CD4-positive, alpha-beta T cell treated with Interleukin-10 for 1 hour (primary cell): ENCODE measurements at places on chromosomes 2 and 18.
A peak's percentile ranks its signal among the peaks of the same experiment; 100 is the strongest.

DNA sequence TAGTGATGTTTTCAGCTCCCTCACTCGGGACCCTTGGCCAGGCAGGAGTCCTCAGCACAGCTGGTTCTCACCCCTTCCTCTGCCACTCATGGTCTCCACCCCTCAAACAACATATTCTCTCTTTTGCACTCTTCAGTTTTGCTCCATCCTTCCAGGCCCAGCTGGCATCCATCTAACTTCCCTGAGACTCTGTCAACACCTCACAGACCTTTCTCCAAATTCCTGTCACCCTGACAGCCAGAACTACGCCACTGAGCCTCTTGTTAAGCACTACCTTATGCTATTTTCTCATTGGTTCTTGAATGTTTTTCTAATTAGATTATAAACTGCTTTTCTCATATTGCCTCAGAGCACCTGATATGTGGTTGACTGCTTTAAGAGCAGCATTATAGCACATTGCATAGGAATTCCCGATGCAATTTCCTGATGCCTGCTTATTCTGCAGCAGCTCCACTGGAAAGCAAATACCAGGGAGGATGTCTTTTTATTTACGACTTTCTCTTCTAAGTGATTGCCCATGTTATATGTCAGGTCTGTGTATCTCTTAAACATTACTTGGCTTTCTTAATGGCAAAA, 12.4 kb upstream of the INO80C start:
- DNase-seq, result no peak

- DNase-seq, result no peak
Observed at GRCh38 chr2:831622-832021, 119.0 kb upstream of the SNTG2 start.

DNA sequence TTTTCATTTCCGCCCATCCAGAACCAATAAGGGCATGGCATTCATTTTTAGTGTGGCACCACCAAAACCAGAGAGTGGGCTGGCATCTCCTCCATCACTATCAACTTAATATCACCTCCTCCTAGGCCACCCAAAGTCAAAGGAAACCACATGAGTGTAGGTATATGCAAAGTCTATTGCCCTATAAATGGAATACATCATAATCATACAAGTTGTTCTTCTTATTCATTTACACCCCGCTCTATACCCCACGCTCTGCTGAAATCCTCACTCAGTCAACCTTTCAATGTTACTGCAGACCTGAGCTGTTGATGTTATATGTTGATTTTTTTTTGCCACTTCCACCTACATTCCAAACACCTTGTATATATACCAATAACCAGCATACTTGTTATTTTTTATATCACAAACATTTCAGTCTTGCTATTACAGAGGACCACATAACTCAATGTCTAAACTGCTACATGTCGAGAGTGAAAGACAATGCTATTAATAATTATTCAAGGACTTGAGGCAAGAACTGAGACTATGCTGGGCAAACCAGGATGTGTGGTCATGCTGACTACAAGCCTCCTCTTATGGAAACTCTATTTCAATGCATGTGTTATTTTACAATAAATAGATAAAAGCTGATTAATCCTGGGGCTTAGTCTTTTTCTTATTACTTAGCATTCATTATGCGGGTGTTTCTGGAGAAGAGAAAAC, 466.5 kb upstream of the ID2 start:
- DNase-seq, result no peak

DNA sequence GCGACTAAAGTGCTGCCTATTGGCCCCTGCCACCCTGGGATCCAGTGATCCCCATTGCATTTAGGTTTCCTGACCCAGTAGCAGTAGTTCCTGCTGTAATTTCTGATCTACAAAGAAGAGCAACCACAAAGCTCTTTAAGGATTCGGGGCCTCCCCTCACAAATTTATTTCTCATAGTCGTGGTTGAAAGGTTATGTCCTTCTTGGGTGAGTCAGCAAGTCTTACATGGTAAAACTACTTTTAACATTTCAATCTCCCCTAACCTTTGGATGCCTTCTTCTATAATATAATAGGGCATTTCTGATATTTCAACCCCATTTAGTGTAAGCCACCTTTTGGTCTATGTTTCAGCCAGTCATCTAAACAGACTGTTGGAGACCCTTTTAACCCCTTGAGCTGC, 14.9 kb downstream of the PIKFYVE start:
- DNase-seq, result no peak

GRCh38 chr2:216665242-216665641, 30.1 kb downstream of the IGFBP5 start:
- DNase-seq, result no peak

- no peak for DNase-seq
Observed at GRCh38 chr2:45466053-45466452, 145.0 kb downstream of the SRBD1 start.

DNA sequence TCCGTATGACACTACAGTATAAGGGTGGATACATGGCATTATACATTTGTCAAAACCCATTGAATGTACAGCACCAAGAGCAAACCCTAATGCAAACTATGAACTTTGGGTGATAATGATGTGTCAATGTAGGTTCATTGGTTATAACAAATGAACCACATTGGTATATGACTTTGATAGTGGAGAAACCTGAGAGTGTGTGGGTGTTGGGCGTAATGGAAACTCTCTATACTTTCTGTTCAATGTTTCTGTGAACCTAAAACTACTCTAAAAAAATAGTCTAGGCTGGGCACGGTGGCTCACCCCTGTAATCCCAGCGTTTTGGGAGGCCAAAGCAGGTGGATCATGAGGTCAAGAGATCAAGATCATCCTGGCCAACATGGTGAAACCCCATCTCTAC, 6.5 kb upstream of the ACTG2 start:
- no peak for DNase-seq

- no peak for DNase-seq
Observed at GRCh38 chr2:240575101-240575965, 7.0 kb downstream of the RNPEPL1 start.

- DNase-seq, result no peak
Observed at GRCh38 chr2:217413193-217413592, 553.3 kb upstream of the TNP1 start.

DNA sequence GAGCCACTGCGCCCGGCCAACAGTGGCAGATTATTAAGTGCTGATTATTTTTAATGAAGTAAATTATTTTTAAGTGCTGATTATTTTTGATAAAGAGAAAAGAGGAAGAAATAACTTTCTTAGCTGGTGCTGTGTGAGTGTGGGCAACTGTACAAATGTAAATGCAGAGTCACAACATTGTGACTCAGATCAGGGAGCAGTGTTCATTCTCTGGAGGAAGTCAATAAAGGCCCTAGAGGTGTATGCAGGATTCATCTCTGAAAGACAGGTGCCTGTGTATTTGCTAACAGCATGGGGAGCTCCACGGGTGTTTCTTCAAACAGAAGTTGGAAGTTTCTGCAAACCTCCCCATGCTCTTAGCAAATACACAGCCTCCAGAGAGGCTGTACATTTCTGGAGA, 6.2 kb downstream of the KRTCAP3 start:
- no peak for DNase-seq

DNA sequence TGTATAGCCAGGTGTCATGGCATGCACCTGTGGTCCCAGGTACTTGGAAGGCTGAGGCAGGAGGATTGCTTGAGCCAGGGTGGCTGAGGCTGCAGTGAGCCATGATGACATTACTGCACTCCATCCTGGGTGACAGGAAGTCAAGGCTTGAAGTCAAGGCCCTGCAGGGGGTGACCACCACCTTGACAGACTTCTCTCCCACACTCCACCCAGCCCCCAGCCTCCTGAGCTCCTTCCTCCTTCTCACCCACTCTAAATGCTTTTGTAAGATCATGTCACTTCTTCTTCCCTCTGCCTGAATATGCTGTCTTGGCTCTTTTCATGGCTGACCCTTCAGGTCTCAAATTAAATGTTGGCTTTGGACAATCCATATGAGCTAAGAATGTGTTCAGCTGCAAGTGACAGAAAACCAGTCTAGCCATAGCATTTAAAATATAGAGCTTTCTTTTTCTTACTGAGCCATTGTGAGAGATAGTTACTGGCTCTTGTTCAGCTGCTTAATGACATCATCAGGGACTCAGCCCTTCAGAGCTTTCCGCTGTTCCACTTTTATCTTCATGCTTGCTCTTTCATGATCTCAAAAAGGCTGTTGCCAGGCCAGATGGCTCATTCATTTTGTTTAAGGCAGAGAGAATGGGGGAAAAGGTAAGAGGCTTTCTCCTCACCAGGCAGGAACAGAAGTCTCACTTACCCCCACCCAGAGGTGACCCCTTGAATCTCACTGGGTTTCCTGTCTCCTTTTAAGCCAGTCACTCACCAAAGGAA, 36.7 kb upstream of the TTC39C start:
- DNase-seq, result peak; percentile 31

DNA sequence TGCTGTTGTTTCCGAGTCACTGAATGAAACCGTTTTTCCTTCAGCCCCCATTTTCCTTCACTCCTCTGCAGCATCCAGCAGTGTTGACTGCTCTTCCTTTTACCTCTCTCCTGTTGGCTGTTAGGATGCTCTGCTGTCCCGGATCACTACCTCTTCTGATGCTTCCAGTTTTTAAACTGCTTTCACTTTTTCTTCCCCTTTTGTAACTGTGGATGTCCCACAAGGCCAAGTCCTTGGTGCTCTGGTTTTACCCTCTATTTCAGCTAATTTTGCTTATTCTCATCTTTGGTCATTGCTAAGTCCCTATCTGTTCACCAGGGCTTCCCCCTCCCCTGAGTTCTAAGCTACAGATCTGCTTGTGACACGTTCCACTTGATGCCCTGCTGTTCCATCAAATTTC, 39.4 kb upstream of the MAP4K3 start:
- DNase-seq, result no peak

DNA sequence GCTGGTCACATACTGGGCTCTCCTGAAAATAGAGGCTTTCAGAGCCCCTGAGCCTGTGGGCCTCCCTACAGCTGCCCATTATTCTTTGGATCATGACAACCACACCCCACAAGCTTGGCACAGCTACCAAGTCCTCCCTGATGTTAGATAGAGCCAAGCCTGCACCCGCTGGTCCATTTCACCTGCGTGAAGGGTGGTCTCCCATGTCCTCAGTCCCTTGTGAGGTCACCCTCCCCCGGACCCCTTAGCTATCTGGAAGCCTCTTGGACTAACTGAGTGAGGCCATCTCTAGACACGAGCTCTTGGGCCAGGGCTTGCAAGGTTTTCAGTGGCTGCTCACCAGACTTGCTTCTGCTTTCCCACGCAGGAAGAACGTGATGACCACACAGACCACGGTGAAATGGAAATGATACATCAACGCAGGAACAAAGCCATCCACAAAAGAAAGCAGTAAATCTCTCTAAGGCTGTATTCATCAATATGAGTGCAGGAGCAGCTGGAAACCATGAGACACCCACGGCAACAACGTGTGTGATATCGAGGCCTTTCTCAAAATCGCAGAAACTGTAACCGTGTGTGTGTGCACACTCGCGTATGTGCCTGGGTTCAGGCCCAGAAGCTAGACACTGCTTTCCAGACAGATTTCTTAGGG, 10.1 kb upstream of the MAL start:
- DNase-seq, result no peak

GRCh38 chr2:204005940-204006721, 69.6 kb downstream of the ICOS start:
- DNase-seq, result peak; percentile 57

DNA sequence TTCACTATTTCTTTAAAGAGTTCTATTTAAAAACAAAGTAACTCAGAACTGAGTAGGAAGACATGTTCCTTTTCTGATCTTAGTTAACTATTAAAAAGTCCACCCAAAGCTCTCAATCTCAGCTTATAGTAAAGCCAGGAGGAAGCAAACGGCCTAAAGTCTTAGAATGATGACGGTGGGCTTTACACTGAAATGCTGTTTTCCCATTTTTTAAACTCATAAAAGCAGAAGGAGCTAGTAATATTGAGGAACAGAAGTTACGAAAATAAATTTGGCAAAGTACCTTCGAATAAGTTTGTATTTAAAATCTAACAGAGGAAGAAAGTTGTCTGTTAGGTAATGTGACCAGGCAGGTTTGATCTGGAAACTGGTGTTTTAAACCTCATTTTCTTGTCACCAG, 111.1 kb downstream of the ZNF532 start:
- DNase-seq, result no peak

GRCh38 chr2:147648471-147648870, 196.4 kb upstream of the ACVR2A start:
- no peak for DNase-seq

DNA sequence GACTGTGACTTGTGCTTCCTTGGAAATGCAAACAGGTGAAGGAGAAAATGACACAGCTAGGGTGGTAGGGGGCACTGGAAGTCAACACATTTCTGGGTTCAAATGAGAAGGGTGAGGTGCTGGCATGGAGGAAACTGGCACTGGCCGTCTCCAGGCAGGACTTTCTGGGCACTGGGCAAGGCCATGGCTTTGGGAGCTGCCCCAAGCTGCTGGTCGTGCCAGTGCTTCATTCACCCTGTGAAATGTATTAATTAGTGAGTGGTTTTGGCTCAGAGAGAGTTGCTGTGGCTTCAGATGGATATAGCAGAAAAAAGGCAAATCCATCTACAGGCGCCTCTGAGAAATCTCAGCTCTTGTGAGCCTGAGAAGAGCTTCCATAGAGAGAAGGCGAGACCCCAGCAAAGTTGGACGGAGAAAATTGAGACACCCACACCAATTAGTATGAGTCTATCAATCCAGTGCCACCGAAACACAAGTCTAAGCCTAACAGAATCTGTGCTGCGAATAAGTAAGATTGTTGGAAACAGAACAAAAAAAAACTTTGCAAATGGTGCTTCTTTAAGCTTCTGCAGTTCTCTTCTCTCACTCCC, 202.1 kb upstream of the TNP1 start:
- DNase-seq, result no peak

GRCh38 chr2:177619461-177619860, 226.9 kb downstream of the AGPS start:
- no peak for DNase-seq

DNA sequence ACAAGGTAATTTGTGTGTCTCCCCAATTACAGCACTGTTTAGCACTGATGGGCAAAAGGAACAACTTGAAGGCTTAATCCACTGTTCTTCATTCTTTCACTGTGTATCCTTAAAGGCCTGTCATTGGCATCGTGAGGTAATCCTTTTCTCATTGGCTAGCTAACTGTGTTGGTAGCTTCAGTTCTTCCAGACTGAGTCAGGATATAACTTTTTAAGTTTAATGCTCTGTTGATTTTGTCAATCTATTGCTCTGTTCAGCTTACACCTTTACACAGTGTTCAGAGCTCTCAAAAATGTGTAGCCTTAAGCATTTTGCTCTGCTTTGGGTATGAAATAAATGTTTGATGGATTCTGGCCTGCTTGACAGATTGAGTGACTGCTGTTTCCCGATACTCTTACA, 148.2 kb downstream of the KIAA1328 start:
- DNase-seq, result no peak

DNA sequence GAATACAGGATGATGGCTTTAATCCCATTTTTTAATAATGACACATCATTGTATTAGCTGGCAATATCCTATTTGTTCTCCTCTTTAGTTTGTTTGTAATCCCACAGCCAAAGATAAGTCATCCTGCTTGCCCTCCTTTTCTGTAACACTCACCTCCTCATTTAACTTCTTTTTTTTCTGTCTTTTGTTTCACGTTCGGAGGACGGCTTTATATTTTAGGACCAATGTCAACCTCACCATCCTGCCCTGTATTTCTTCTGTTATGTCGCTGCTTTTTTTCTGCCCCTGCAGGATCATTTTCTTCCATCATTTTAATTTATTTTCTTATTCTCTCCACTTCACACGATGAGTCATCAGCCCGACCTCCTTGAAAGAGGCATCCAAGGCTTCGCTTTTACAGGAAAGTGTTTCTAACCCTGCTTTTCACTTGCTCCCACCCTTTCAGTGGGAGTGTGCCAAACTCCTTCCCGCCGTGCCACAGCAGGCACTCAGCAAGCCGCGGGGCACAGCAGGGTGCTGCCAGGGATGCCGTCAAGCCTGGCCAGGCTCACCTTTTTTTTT, 11.4 kb downstream of the RAB31 start:
- DNase-seq, result no peak
